ENCODE measurements at places on chromosomes 2 and 18. TPM values are rescaled to one million over a fixed set of nuclear protein-coding genes. Genes with fewer than 3 reads are reported as not detected.
A peak's percentile ranks its signal among the peaks of the same experiment; 100 is the strongest.

TPGS2 gene
- 57.4 TPM for total RNA-seq

MC2R gene
- total RNA-seq: not detected

GRCh38 chr2:72028996-72029395, 118.7 kb downstream of the CYP26B1 start:
- DNase-seq: peak; percentile 27

- DNase-seq: no peak
These were observed 161.5 kb downstream of the SLC39A10 start for GRCh38 chr2:195818526-195818925.

UBE2F gene
- 31.6 TPM for total RNA-seq

KCNIP3 gene
- total RNA-seq: 0.65 TPM

MYO3B gene
- total RNA-seq: under 0.01 TPM

LRATD1 gene
- total RNA-seq: 3.4 TPM

GRCh38 chr2:196420143-196420542, 219.4 kb upstream of the CCDC150 start:
- DNase-seq: no peak
